ENCODE measurements at places on chromosomes 16 and 17.

- DNase-seq, result no peak
Observed at GRCh38 chr17:60846175-60846574, 168.5 kb downstream of the BCAS3 start.

- DNase-seq, result no peak
Observed at GRCh38 chr17:6938637-6939036, 57.2 kb upstream of the ALOX12 start.

GRCh38 chr17:14205992-14206461, 30.6 kb downstream of the CDRT15 start:
- DNase-seq, result no peak

DNA sequence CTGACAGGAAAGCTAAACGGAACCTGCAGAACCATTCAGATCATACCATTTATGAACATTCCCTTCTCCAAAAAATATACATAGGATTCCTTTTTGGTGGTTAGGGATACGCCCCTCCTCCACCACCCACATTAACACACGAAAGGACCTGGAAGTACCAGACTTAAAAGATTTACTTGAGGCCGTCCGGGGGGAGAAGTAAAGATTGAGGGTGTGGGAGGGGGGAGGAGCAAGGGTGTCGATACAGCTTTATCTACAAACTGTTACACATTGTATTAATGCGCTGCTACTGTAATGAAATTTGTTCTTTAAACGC, 537 bp downstream of the PALB2 start:
- DNase-seq, result no peak

- peak; percentile 50 for DNase-seq
Observed at GRCh38 chr16:30615358-30616091, 5.3 kb upstream of the ZNF689 start.

- DNase-seq, result no peak
Observed at GRCh38 chr16:23508589-23509440, 1.5 kb downstream of the GGA2 start.

DNA sequence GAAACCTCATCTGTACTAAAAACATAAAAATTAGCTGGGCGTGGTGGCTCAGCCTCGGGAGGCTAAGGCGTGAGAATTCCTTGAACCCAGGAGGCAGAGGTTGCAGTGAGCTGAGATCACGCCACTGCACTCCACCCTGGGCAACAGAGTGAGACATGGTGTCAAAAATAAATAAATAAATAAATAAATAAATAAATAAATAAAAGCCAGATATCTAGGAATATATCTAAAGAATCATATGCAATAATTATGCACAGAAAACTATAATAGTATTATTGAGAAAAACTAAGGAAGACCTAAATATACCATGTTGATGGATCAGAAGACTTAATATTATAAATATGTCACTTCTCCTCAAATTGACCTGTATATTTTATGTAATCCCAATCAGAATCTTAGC, 37.0 kb downstream of the TMC7 start:
- DNase-seq, result no peak

GRCh38 chr17:79401704-79402674, 208.9 kb downstream of the RBFOX3 start:
- DNase-seq, result no peak

DNA sequence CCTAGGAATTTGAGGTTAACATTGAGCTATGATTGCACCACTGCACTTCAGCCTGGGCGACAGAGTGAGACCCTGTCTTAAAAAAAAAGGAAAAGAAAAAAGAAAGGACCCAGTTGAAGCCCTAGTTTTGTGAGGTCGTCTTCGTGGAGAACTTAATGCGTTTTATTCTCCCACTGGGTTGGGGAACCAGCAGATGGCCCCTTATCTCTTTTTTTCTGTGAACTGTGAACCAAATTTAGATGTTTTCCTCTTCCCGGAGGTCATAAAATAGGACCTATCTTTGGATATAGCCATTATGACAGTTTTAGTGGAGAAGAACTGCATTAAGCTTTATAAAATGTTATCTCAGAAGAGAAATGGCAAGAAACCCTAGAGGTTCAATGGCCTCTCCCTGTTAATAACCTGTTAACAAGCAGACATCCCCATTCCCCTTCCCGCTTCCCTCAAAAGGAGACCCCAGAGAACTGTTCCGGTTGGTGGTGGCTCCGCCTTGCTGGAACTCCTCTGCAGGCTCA, 23.5 kb downstream of the KIAA0513 start:
- no peak for DNase-seq

GRCh38 chr17:77726549-77727006, 231.9 kb upstream of the TNRC6C start:
- no peak for DNase-seq

GRCh38 chr17:80523956-80524712, 20.5 kb upstream of the RPTOR start:
- DNase-seq, result no peak

GRCh38 chr17:50871364-50871763, 5.2 kb upstream of the TOB1 start:
- no peak for DNase-seq

- no peak for DNase-seq
Observed at GRCh38 chr17:57210972-57211411, 45.3 kb upstream of the MSI2 start.

DNA sequence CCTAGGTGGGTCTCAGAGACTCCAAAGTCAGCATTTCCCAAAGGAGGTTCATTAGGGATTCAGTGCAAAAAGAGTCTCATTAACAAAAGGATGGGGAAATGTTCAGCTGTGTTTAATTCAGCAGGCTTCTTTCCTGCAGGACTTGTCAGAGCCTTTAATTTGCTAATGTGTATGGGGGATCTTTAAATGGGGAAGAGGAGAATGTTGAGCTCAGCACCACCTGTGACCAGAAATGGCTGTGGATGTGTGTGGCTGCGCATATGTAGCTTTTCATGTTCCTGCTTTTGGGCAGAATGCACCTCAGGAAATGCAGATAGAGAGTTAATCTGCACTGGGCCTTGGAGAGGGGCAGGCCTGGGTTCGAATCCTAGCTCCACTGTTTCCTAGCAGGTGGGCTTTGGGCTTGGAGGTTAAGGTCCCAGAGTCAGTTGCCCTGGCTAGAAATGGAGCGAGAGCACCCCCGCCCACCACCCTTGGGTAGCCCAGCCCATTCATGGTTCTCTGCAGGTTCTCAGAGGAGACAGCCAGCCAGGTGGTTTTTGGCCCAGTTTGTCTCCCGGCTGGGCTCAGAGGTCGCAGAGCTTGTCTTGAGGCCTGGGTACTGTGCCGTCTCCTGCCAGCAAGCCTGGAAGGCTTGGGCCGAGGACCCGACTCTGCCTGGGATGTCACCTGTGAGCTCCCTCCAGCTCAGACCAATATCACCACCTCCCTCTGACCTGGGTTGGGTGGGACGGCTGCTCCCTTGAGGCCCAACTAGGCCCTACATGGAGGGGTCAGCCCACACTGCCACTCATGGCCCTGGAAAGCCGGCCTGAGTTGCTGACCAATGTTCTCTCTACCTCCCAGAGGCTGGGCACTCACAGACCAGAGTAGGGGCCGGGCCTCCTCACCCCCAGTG, 9.3 kb downstream of the ADCY7 start:
- no peak for DNase-seq

GRCh38 chr16:49703483-49703882, 152.4 kb downstream of the ZNF423 start:
- DNase-seq, result no peak

GRCh38 chr17:33469911-33470310, 176.8 kb upstream of the ASIC2 start:
- DNase-seq, result no peak

DNA sequence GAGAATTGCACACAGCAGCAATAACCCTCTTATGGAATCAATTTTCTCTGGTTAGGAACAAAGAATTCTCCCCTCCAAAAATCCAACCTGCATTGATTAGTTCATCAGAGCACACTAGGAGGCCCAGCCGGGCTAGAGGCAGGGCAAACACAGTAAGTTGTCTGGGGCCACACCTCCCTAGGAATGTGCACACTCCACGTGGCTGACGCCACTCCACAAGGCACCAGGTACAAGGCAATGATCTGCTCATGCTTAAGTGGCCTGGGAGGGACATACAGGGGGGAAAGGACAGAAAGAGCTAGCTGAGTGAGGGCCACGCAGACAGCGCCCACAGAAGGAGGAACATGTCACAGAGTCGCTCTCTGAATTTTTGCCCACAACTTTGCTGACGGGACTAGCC, 107.6 kb downstream of the SLC39A11 start:
- DNase-seq, result no peak

DNA sequence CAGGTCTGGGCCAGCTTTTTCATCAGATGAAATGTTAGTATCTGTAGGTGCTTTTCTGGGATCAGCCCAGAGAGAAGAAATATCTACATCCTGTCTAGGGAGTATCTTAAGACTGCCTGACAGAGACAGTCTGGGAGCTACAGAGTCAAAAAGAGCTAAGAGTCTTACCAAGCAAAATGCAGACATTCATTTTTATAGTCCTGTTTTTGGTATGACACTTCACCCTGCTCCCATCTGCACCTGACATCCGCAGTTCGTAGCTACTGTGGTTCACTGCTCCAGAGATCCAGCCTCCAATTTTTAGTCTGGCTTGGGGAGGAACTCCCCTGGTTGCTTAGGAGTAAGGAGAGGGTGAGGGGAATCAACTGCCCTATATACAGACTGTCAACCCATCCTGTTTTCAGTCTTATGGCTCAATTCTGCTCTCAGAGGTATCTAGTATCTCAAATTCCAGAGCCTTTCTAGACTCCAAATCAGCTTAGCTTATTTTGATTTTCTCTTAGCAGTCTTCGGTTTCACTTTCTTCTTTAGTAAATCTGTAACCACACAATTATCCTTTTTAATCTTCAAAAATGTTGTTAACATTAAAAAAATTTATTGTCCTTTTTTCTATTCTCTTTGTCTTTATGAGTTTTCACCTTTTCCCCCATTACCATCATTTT, 97.8 kb downstream of the TMEM100 start:
- peak; percentile 19 for DNase-seq

- no peak for DNase-seq
Observed at GRCh38 chr16:7914748-7915147, 582.1 kb downstream of the RBFOX1 start.

GRCh38 chr16:87766485-87766797, 655 bp upstream of the KLHDC4 start:
- DNase-seq, result no peak

- peak; percentile 16 for DNase-seq
Observed at GRCh38 chr16:3645504-3646347, 8.8 kb upstream of the DNASE1 start.

GRCh38 chr16:25109643-25110042, 1.9 kb upstream of the LCMT1 start:
- no peak for DNase-seq

GRCh38 chr17:59466946-59467801, 98.2 kb upstream of the DHX40 start:
- DNase-seq, result no peak

- no peak for DNase-seq
Observed at GRCh38 chr17:81840826-81841778, 6.3 kb upstream of the PPP1R27 start.

GRCh38 chr17:11651089-11651488, 52.8 kb downstream of the DNAH9 start:
- no peak for DNase-seq

- peak; percentile 49 for DNase-seq
Observed at GRCh38 chr17:39671651-39672521, 3.6 kb downstream of the PNMT start.

DNA sequence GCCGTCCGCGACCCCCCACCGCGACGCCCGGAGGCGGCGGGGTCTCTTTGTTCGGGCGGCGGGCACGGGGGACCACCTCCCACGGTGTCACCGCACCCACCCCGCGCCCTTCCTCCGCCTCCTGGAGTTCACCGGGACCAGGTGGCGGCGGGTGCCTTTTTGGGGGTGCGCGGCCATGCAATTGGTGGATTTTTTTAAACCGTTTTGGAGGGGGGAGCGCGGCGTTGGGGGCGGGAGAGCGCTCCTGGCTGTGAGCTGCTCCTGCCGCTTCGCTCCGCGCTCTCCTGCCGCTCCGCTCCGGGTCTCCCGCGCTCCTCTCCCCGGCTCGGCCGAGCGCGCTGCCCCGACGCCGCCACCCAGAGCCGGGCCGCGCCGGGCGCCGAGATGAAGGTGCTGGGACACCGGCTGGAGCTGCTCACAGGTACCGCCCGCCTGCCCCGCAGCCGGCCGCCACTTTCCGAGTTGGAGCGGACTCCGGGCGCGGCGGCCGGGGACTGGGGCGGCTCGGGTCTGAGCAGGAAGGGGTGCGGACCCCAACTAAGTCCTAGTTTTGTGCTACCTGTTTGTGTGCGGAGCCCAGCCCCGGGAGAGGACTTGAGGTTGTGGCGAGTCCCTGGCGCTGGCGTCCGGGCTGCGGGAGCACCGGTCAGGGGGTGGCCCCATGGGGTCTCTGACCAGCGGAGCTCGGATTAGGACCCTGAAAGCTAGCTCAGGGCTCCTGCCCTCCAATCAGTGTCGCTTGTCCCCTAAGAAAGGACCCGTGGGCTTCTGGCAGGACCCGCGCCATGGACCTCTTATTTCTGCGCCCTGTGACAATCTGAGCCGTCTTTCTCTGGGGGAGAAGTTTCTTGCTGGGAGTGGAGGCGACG, 35.7 kb upstream of the NDRG4 start:
- no peak for DNase-seq

DNA sequence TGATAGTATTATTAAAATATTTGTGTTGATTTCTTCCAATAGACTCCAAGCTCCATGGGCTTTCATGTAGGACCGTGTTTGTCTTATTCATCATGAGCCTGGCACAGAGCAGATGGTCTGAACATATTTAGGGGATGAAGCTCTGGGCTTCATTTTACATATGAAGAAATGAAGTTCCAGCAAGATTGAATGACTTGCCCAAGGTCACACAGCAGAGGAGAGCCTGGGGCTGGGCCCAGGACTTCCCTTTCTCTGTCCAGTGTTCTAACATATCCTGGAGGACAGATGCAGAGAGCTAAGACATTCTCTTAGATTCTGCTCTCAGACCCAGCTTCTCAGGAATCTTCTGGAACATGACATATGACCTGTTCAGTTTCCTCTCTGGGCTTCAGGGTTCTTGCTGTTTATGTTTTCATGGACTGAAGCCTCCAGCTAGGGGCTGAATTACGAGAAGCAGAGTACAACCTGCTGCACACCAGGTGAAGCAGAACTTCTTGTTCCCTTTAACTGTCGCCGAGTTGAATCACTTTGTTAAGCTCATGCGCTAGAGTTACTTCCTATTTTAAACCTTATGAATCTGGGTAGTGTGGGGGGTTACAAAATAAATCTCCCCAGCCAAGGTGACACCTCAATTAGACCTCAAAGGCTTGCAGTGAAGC, 53.6 kb downstream of the GPRC5B start:
- no peak for DNase-seq

DNA sequence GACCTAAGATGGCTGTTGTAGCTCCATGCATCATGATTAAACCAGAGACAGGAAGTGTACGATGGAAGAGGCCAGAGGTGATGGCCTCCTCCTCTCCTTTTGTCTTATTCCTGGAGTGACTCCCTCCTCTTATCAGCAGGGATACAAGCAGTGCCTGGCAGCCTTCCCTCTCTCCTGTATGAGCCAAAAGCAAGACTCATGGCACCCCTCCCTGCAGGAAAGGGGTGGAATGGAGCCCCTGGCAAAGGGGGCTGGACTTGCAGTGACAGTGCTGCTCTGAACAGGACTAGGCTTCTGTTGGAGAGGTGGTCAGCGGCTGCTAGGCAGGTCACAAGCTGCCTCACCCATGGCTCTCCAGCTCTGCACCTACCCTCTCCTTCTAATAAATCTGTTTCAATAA, 8.4 kb downstream of the TXNL4B start:
- DNase-seq, result no peak

GRCh38 chr17:29847527-29848400, 82.3 kb downstream of the SSH2 start:
- DNase-seq, result no peak
